Suprapubic skin (tissue), 4 donors: ENCODE measurements at places on chromosomes 2 and 18. TPM values are rescaled to one million over a fixed set of nuclear protein-coding genes. Genes with fewer than 3 reads are reported as not detected.

Gene C1D
- total RNA-seq, result 19.8 TPM

Gene VIL1
- 0.21 TPM for total RNA-seq

Gene HOXD8
- total RNA-seq, result 1.4 TPM

Gene FSHR
- not detected for total RNA-seq

Gene AQP12A
- not detected for total RNA-seq

Gene MEIS1
- 19.4 TPM for total RNA-seq

Gene RUFY4
- not detected for total RNA-seq

Gene HJURP
- total RNA-seq, result 5.6 TPM

Gene PLB1
- total RNA-seq, result 21.6 TPM

Gene FEV
- not detected for total RNA-seq

Gene SIGLEC15
- 3.4 TPM for total RNA-seq

- H3K27ac ChIP-seq, result no peak overlapping the region
- no peak overlapping the region for H3K4me3 ChIP-seq
- H3K36me3 ChIP-seq, result no peaks in the 10 kb centered on the region
- H3K27me3 ChIP-seq, result no peaks in the 10 kb centered on the region
Measured at GRCh38 chr18:28411806-28412205, 234.9 kb upstream of the CDH2 start.

DNA sequence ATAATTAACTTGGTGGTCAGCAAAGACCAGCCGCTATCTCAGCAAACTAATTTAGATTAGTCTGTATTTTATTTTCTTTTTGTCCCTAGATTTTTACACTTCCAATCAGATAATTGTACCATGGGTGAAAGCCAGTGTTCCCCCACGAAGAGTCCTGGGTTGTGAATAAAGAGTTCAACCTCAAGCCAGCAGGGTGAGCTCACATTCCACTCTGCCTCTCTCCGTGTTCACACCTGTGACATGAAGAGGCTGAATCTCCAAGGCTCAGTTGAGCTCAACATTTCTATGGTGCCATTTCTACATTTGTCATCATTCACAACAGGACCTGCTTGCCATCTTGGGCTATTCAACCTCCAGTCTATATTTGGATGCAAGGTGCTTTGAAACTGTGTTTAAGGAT is 771.5 kb downstream of the GALR1 start:
- H3K4me1 ChIP-seq, result no peaks in the 10 kb centered on the region
- H3K36me3 ChIP-seq, result no peaks in the 10 kb centered on the region
- no peak overlapping the region for H3K27ac ChIP-seq
- no peak for DNase-seq
- no peak overlapping the region for H3K4me3 ChIP-seq
- no peaks in the 10 kb centered on the region for H3K27me3 ChIP-seq

DNA sequence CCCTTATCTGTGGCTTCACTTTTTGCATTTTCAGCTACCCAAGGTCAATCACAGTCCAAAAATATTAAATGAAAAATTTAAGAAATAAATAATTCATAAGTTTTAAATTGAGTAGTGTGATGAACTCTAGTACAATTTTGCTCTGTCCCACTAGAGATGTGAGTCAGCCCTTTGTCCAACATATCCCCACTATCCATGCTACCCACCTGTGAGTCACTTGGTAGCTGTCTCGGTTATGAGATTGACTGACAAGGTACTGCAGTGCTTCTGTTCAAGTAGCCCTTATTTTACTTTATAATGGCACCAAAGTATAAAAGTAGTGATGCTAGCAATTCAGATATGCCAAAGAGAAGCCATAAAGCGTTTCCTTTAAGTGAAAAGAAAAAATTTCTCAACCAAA is 28.8 kb downstream of the ADCY3 start:
- H3K4me3 ChIP-seq, result no peak overlapping the region
- no peaks in the 10 kb centered on the region for H3K4me1 ChIP-seq
- peaks cover under 1% of the 10 kb centered on the region for H3K36me3 ChIP-seq

DNA sequence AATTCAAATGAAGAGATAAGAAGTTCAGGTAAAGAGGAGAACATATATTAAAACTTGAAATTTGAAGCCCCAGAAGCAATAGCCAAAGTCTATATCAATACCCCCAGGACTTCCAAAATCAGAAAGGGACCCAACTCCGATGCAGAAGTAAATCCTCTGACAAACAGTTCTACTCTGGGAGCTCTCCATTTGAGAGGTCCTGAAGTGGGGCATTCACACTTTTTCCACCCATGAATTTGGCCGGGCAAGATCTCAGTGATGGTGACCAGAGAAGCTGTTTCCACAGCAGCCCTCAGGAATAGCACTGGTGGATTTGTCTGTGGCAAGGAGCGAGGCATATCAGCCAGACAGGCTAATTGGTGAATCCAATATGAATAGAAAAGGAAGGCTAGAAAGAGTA is 313.6 kb upstream of the MC4R start:
- DNase-seq, result no peak
- H3K4me3 ChIP-seq, result no peak overlapping the region
- peaks cover 6% of the 10 kb centered on the region for H3K4me1 ChIP-seq
- no peaks in the 10 kb centered on the region for H3K27me3 ChIP-seq
- H3K36me3 ChIP-seq, result no peaks in the 10 kb centered on the region
- H3K27ac ChIP-seq, result no peak overlapping the region

DNA sequence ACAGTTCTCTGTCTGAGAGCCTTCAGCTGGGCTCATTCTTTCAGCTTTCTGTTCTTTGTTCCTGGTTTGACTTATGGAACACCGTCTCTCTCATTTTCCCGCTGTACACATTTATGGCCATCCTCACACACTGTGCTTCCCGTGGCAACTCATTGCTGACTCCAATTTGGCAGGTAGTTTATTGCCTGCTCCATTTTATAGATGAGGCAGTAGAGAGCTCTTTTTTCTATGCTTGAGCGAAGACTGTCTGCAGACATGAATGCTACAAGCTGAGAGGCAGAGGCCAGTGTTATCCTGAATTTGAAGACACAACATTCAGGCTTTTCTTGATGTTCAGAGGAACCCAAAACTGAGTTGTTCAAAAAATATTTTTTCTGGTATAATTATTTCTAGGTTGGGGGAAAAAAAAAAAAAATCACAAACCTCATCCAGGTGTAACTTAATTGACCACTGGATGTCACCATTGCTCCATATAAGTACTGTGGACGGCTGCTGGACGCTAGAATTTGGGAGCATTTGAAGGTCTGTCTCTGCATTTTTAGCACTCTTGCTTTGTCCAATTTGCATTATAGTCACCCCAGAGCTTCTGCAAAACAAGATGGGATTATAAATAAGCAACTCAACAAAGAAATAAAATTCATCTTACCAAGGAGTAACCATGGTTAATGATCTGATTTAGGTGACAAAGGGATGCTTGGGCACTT is 83.5 kb downstream of the HRH4 start:
- H3K27ac ChIP-seq, result no peak overlapping the region
- H3K4me1 ChIP-seq, result no peaks in the 10 kb centered on the region
- DNase-seq, result no peak
- no peaks in the 10 kb centered on the region for H3K36me3 ChIP-seq

DNA sequence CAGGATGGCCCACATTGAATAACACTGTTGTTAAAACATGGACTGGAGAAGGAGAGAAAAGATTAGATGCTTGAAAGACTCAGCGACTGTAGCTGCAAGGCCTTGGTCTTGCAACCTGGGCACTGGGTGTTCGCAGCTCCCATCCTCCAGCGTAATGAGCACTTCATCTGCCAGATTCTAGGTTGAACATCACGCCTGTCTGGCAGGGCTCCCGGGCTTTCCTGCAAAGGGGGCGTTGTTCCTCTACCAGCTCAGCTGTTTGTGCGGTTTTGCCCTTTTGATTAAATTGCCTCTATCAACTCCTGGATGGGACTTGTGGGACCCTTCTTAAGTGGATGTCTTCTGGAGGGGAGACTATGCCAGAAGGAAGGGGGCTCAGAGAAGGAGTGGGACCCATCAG is 215.4 kb downstream of the KLHL29 start:
- no peak overlapping the region for H3K27ac ChIP-seq
- H3K27me3 ChIP-seq, result no peaks in the 10 kb centered on the region
- DNase-seq, result no peak
- H3K4me3 ChIP-seq, result no peak overlapping the region
- no peaks in the 10 kb centered on the region for H3K36me3 ChIP-seq
- peaks cover 7% of the 10 kb centered on the region for H3K4me1 ChIP-seq

DNA sequence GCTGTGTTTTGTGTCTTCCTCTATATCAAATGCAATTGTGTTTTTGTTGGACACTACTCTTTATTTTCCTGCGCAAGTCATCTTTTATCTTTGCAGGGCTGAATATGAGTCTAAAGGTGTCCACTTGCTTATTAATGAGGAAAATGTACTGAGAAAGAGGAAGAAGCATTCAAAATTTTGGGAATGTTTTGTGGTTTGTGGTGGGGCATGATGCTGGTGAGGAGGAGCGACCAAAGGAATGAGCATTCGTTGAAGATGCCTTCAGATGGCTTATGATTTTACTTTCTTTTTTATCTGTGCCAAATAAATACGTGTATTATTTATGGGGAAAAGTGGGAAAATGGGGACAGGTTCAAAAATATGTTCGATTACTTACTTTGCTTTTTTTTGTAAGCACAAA is 63.9 kb upstream of the SMIM21 start:
- H3K4me3 ChIP-seq, result no peak overlapping the region
- no peaks in the 10 kb centered on the region for H3K27me3 ChIP-seq
- no peak for DNase-seq
- H3K4me1 ChIP-seq, result no peaks in the 10 kb centered on the region

DNA sequence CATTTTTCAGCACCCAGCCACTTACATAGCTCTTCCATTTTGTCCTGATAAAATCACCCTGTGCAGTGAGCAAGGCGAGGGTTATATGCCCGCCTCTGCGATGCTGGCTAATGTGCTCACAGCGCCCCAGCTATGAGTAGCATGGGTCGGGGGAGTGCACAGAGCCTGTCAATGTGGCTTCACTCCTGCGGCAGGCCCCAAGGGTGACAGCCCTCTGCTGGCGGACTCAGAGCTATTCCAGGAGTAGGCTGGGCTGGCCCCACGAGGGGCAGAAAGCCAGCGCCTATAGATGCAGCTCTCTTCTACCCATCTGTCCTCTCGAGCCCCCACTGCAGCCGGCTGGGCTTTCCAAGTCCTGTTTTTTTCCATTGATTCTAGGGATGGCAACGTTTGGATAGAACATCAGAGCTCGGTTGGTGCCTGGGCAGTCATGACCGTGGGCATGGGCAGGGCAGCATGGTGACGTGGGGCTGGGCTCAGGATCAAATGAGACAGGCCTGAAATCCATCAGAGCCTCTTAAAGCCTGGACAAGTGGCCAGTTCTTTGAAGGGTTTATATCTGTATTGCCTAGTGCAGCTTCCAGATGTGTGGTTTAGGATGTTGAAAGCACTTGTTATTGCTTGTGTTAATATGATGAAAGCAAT is 134.7 kb downstream of the MCFD2 start:
- no peak overlapping the region for H3K4me3 ChIP-seq
- no peaks in the 10 kb centered on the region for H3K36me3 ChIP-seq
- no peak for DNase-seq
- peak overlapping the region; percentile 1 for H3K27ac ChIP-seq

DNA sequence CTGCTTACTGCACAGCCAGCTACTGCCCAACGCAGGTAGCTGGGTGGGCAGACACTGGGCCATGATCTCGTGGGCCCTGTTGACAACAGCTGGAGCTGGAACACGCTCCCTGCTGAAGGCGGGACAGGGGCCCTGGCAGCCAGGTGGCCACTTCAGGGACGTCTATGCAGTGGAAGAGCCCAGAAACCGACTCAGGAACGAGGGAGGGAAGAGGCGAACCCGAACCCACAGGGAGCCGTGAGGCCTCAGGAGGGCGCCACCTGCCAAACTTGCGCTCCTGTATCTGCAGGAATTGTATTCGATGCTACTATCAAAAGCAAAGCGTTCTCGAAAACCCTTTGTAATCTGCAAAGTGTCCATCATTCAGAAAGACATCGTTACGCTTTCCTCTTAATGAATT is 198.4 kb downstream of the EIPR1 start:
- no peak for DNase-seq
- no peak overlapping the region for H3K4me3 ChIP-seq
- no peak overlapping the region for H3K27ac ChIP-seq
- no peaks in the 10 kb centered on the region for H3K4me1 ChIP-seq
- H3K27me3 ChIP-seq, result no peaks in the 10 kb centered on the region

- H3K4me3 ChIP-seq, result no peak overlapping the region
- no peak for DNase-seq
- H3K36me3 ChIP-seq, result no peaks in the 10 kb centered on the region
- H3K4me1 ChIP-seq, result no peaks in the 10 kb centered on the region
- no peak overlapping the region for H3K27ac ChIP-seq
Measured at GRCh38 chr18:74906184-74906583, 302.8 kb downstream of the PTGR3 start.

GRCh38 chr2:75278821-75279379 is 79.6 kb upstream of the TACR1 start:
- no peak overlapping the region for H3K4me3 ChIP-seq
- no peak for DNase-seq
- H3K27me3 ChIP-seq, result no peaks in the 10 kb centered on the region
- H3K4me1 ChIP-seq, result no peaks in the 10 kb centered on the region
- no peaks in the 10 kb centered on the region for H3K36me3 ChIP-seq

DNA sequence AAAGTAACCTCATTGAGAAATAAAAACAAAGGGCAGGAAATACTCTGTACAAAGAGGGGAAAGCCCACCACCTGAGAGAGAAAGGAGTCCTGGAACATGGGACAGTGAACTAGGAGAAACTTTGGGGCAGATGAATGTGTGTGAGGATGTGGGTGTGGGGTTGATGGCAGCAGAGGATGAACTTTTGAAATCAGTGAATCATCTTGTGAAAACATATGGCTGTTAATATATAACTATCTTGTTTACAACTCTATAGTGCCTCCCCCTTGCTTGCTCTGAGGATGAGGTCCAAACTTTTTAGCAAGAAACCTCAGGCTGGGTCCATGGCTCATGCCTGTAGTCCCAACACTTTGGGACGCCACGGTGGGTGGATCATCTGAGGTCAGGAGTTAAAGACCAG is 171.8 kb upstream of the LHCGR start:
- no peak for DNase-seq
- H3K4me1 ChIP-seq, result no peaks in the 10 kb centered on the region
- H3K36me3 ChIP-seq, result no peaks in the 10 kb centered on the region
- no peaks in the 10 kb centered on the region for H3K27me3 ChIP-seq
- H3K4me3 ChIP-seq, result no peak overlapping the region

GRCh38 chr2:152406836-152407161 is 71.8 kb downstream of the FMNL2 start:
- H3K27ac ChIP-seq, result no peak overlapping the region
- H3K4me1 ChIP-seq, result peaks cover 34% of the 10 kb centered on the region
- no peaks in the 10 kb centered on the region for H3K27me3 ChIP-seq
- no peak for DNase-seq
- H3K36me3 ChIP-seq, result no peaks in the 10 kb centered on the region
- peak overlapping the region; percentile 17 for H3K4me3 ChIP-seq

GRCh38 chr18:73119574-73119973 is 251.8 kb upstream of the NETO1 start:
- no peaks in the 10 kb centered on the region for H3K36me3 ChIP-seq
- no peak overlapping the region for H3K27ac ChIP-seq
- no peak overlapping the region for H3K4me3 ChIP-seq
- H3K27me3 ChIP-seq, result no peaks in the 10 kb centered on the region
- H3K4me1 ChIP-seq, result no peaks in the 10 kb centered on the region
- no peak for DNase-seq

DNA sequence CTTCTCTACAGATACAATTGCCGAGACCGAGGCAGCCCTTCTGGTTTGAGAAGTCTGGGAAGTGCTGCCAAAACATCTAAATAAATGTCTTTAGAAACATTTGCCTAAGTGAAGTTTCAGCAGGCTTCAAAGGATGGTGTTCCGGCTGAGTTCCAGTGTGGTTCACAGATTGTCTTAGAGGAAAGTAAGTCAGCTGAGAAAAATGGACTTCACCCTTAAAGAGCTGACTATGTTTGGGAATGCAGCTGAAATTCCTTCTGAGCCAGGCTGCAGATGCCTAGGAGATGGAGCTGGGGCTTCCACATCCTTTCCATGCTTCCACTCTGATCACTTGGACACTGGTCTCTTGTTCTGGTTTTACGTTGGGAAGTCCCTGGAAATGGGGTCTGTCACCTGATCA is 83.6 kb downstream of the FHOD3 start:
- H3K27me3 ChIP-seq, result no peaks in the 10 kb centered on the region
- H3K36me3 ChIP-seq, result no peaks in the 10 kb centered on the region
- no peaks in the 10 kb centered on the region for H3K4me1 ChIP-seq
